ENCODE measurements at places on chromosomes 5 and 9.
A peak's percentile ranks its signal among the peaks of the same experiment; 100 is the strongest.

DNA sequence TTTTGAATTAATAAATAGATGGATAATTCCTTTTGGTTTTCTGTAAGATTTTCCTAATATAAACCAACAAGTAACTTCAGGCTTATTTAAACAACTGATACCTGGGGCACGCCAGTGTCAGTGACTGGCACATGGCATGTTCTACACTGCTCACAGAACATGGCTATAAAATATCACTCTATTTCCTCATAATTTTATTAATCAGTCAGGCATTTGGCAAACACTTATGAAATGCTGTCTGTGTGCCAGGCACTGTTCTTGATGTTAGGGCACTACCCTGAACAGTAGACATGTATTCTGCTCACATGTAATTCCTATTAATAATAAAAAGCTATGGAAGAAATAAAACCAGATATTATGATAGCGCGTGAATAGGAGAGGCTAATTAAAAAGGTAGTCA lies 661.0 kb downstream of the DTWD2 start:
- DNase-seq: no peak

- no peak for DNase-seq
These were observed 90.1 kb downstream of the RFX3 start for GRCh38 chr9:3435732-3436131.

DNA sequence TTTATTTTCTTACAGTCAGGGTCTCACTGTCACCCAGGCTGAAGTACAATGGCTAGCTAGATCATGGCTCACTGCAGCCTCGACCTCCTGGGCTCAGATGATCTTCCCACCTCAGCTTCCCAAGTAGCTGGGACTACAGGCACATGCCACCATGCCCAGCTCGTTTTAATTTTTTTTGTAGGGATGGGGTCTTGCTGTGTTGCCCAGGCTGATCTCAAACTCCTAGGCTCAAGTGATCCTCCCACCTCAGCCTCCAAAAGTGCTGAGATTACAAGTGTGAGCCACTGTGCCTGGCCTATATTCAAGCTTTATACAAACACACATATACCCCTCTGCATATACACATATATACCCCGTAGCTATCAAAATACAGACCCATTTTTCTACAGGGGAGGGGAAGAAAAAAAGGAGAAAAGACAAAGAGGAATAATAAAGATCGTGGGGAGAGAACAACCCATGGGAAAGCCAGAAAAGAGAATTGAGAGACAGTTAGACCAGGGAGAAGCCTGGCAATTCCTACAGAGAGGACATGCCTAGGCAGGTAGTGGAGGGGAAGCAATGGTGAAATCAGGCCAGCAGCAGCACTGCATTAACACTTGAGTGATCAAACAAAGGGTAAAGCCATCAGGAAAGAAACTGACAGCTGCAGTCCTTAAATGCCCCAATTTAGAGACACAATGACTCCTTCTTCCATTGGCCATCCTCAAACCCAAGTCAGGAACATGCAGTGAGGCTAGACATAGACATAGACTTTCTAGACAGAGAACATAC lies 102.7 kb downstream of the EFNA5 start:
- no peak for DNase-seq

DNA sequence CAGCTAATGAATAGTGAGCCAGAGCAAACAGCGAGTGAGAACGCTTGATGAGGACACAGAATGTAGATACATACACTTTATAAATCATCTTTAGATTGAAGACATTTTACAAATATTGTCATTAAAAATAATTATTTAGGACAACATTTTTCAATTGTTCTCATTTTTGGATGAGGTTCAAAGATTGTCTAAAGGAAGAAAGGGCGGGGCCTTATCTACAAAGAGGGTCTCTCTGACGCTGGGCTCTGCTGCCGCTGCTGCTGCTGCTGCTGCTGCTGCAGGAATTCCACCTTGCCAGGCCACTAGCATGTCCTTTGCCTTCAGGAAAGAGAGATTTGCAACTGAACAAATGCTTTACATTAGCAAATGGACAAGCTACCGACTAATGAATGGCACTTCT lies 220.7 kb upstream of the TMEM161B start:
- no peak for DNase-seq

DNA sequence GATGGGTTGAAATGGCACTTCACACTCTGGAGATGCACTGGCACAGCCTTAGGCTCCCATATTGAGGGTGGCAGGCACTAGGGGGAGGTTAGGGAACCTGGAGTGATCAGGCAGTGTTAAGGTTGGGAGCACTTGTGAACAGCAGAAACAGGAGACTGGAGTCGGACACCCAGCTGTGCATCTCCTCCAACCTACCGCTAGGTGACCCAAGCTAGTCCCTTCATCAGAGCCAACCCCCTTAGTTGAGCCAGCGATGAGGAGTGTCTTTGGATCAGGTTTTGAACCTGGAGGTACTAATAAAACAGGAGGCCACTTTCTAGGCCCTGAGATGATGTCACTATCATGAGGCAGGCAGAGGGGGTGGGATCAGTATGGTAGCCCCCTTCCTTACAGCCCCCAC lies 1.7 kb downstream of the ACTL7B start:
- no peak for DNase-seq

GRCh38 chr9:105232207-105232606 lies 12.2 kb upstream of the SLC44A1 start:
- peak; percentile 22 for DNase-seq

GRCh38 chr9:115522912-115523311 lies 405.0 kb upstream of the TNC start:
- DNase-seq: no peak

GRCh38 chr9:124724415-124725067 lies 46.6 kb downstream of the NR6A1 start:
- DNase-seq: no peak

DNA sequence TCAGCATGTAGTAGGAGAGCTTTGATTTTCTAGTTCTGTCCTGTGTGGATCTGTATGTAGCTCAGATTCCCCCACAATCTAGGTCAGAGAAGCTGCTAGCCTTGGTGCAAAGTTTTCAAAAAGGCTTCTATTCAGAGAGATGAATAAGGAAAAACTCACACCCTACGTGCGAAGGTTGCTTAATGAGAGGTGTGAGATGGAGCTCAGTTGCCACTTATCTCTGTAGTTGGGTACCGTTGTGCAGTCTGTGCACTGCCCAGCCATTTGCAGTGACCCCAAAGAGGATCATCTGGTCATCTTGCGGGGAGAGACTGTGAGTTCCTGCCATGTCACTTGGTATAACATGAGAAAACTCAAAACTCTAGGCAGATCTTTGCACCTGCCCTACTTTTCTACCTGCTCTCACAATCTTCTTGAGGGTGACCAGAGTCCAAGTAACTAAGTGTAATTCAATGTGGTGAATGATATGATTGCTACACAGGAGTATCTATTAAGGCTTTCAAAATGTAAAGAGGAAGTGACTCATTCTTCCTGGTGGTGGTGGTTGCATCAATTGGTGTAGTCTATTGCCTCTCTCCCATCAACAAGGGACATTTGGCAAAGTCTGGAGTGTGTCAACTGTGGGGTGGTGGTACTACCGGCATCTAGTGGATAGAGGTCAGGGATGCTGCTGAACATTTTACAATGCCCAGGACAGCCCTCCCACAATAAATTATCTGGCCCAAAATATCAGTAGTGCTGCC lies 65.2 kb downstream of the TMC1 start:
- peak; percentile 69 for DNase-seq

DNA sequence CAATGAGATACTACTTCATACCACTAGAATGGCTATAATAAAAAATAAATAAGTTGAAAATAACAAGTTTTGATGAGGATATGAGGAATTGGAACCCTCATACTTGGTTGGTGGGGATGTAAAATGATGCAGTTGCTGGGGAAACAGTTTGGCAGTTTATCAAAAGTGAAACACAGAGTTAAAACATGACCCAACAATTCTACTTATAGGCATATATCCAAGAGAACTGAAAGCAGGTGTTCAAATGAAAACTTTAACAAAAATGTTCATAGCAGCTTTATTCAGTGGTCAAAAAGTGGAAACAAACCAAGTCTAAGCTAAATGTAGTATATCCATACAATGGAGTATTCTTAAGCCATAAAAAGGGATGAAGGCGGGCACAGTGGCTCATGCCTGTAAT lies 13.1 kb upstream of the LHFPL2 start:
- DNase-seq: no peak

- DNase-seq: peak; percentile 38
These were observed 29.8 kb downstream of the DAB2 start for GRCh38 chr5:39394946-39395345.

DNA sequence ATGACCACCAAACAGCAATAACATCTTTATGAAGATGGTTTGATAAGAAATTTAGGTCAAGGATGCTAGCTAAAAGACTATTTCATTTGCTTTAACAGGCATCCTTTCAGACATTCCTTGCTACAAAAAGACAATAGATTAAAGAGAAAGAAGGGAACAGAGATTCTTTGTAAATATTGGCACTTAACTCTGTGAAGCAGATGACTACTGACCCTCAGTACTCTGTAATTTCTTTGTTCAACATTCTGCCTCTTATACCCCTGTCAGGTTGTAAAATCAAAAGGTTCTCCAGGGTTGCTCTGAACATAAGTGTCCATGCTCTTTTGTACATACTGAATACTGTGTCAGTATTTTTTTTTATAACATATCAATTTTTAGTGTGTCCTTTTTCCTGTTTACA lies 610.6 kb upstream of the GRAMD2B start:
- DNase-seq: no peak

DNA sequence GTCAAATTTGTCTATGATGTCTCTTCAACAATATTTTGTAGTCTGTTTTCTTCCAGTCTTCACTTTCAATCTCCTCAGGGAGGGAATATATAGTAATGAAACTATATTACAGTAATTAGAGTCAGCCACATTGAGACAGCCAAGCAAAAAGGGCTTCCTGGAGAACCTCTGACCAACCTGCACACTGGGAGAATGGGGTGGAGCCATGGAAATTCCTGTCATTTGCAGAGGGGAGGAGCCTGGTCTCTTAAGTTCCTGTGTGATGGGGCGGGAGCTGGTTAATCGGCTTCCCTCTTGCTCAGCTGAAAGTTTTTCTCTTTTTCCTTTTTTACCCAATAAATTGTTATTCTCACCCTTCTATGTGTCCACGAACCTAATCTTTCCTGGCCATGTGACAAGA lies 1220.0 kb downstream of the PTPRD start:
- no peak for DNase-seq

- no peak for DNase-seq
These were observed 16.1 kb downstream of the SLC22A4 start for GRCh38 chr5:132310141-132310834.

- DNase-seq: no peak
These were observed 58.7 kb upstream of the CTSL start for GRCh38 chr9:87667164-87667738.

GRCh38 chr5:60495644-60496520 lies 204.1 kb downstream of the DEPDC1B start:
- DNase-seq: no peak

- no peak for DNase-seq
These were observed 8.8 kb downstream of the CLPTM1L start for GRCh38 chr5:1336106-1336561.

DNA sequence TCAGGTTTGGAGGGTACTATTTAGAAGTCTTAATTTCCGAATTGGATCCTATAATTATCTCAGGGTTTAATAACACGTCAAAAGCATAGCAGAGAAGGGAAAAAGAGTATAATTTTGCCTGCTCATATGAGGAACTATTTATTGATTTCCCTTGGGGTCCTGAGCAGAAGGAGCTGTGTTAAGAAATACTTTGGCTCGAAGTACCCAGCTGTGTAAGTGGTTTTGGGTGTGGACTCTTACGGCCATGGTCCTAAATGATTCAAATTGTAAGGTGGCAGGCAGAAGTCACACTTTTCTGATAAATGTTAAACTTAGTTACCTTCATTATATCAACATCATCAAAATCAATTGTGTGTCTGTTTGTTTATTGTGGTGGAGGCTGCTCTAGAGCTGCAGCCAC lies 190.4 kb downstream of the MTRR start:
- DNase-seq: no peak

GRCh38 chr5:176671890-176672747 lies 24.8 kb downstream of the TSPAN17 start:
- DNase-seq: no peak

DNA sequence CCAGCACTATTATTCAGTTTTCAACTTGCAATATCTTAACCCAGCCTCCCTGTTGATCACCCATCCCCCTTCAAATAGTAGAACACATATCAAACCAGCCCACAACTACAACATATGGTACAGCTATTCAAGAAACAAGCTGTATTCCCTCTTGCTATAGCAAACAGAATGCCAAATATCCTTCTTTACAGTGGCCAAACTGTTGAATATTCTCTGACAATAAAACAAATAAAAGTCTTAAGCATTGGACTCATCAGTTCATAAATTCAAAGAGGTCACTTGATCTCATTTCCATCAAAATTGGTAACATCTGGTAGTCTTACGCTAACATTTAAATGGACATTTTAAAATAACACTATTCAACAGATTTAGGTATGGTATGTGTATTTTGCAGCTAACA lies 350.8 kb downstream of the EFNA5 start:
- no peak for DNase-seq

DNA sequence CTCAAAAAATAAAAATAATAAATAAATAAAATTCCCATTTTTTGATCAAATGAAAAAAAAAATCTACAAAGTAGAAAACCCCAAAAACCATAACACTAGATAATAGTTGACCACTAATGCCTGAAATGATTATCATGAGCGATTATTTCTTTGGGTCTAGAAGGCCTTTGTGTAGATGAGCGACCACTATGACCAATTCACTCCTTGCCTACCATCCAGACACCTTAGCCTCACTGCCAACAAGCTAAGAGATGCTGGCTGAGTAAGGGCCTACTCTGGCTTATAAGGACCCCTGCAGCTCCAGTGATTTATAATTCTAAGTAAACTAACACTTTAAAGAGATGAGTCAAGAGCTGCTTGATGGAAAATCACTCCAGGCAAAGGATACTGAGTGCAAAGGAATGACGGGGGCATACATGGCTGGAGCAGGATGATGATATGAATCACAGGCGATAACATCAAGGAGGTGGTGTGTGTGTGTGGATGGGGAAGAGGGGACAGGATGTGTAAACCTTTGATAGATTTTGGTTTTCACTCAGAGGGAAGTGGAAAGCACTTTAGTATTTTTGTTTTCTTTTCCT lies 4.8 kb upstream of the F2RL1 start:
- no peak for DNase-seq

- no peak for DNase-seq
These were observed 373.7 kb downstream of the TLE4 start for GRCh38 chr9:79945495-79945894.

GRCh38 chr9:75912951-75913350 lies 22.5 kb downstream of the PCSK5 start:
- no peak for DNase-seq

GRCh38 chr9:118529210-118529609 lies 825.0 kb downstream of the TLR4 start:
- DNase-seq: no peak

DNA sequence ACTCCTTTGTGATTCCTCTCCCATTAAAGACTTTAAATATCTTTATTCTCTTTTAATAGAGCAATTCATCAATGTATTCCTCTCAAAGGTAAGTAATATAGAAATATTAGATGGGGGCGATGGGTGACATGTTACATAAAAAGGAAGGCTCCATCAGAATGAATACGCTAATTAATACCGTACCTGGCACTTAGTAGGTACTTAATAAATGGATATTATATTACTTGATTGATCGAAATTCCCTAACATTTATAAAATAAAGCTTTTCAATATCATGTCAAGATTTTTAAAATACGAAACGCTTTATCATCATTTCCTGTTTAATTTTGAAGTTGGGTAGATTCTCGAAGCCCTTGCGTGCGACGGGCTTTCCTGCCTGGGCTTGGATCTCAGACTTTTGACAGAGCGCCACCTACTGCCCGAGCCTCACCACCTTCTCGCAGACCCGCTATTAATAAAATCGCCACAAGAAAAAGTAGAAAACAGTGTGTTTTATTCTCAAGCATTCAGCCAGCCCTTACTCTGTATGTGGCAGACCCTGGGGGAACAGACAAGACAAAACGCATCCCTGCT lies 99.4 kb downstream of the C5orf15 start:
- DNase-seq: peak; percentile 53

All from fibroblast of the conjunctiva (primary cell).